ENCODE measurements at places on chromosomes 1 and 21. TPM values are rescaled to one million over a fixed set of nuclear protein-coding genes. Genes with fewer than 3 reads are reported as not detected.

KRTAP7-1 gene
- not detected for total RNA-seq

FAAH gene
- 17.9 TPM for total RNA-seq

OR2L3 gene
- not detected for total RNA-seq

KRTCAP2 gene
- total RNA-seq, result 107 TPM

HAO2 gene
- total RNA-seq, result not detected

DCDC2B gene
- not detected for total RNA-seq

C1orf210 gene
- total RNA-seq, result not detected

OR2T34 gene
- not detected for total RNA-seq

UBE2U gene
- not detected for total RNA-seq

SPATA1 gene
- total RNA-seq, result 0.82 TPM

RHEX gene
- not detected for total RNA-seq

PYHIN1 gene
- 0.83 TPM for total RNA-seq

ADCY10 gene
- not detected for total RNA-seq

DNA sequence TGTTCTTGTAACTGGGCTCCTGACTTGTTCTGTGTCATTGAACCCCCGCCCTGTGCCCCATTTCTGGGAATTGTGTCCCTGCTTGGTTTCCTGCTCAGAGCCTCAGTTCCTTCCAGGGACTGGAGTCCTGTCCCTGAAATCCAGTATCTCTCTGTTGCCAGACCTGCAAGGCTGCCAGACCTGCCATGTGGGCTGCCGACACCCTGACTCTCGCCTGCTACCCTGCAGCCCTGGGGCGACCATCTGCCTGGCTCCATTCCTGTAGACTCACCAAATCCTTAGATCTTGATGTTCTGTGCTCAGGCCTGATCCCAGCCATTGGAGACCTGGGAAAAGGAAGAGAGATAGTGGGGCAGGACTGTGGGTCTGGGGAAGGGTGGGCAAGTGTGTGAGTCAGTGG lies 383.3 kb upstream of the PROX1 start:
- DNase-seq, result no peak

GRCh38 chr1:110612060-110612745 lies 6.0 kb upstream of the KCNA2 start:
- no peak for DNase-seq

DNA sequence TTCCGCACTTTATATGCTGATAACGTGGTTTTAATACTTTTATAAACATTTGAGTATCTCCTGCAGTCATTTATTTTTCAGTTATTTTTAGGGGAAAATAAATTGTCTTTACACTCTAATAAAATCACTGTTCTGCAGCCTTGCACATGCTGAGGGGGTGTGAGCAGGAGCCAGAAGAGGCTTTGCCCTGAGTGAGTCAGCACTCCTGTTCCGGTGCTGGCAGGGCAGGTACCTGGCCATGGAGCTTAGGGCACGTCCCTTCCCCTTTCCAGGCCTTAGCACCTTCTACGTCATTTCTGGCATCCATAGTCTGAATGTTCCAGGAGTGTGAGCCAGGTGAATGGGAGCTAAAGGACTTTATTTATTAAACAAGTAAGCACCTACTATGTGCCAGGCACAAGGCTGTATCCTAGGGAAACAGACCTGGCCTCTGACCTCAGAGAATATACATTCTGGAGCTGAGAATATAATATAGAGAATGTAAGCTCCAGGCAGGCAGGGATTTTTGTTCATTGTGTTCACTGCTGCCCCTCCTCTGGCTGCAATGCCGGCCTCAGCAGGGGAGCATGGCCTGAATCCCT lies 402.9 kb downstream of the PTPRU start:
- no peak for DNase-seq

DNA sequence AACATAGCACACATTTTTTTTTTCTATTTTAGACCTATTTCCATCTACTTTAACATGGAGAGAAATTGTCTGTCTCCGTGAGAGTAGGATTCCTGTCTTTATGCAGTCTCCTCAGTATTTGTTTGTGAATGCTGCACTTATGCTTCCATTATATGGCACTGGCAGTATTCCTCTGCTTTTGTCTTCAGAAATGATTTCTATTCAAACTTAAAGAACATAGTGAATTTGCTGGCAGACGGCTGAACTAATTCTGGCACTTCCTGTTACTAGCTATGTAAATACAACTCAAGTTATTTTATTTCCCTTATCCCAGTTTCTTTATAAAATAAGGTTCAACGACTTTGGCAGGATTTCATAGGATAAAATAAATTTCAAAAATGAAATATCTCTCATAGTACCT lies 45.3 kb downstream of the KCTD3 start:
- DNase-seq, result no peak

GRCh38 chr1:22350171-22350923 lies 101.3 kb upstream of the ZBTB40 start:
- DNase-seq, result no peak

DNA sequence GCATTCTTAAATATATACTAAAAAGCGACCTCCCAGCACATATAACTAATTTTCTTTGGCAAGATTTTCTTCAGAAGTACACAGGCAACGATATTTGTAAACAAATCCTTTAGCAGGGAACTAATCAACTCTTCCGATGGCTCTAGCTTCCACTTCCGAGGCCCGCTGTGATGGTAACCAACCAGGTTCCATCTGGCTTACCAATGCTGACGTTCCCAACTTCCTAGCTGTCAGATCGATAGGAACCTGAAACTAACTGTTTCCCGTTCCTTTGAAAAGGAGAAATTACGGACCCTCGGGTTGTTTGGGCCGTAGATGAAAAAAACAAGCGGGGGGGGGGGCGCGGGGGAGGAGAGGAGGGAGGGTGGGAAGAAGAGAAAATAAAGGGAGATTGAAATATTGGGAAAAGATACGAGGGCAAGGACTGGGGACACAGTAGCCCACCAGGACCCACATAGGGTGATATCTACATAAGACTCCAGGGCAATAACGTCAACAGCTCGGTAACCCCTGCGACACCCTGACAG lies 513 bp downstream of the GTF2B start:
- DNase-seq, result no peak

- DNase-seq, result no peak
These were observed 287.5 kb downstream of the LRRIQ3 start for GRCh38 chr1:73910466-73910865.

DNA sequence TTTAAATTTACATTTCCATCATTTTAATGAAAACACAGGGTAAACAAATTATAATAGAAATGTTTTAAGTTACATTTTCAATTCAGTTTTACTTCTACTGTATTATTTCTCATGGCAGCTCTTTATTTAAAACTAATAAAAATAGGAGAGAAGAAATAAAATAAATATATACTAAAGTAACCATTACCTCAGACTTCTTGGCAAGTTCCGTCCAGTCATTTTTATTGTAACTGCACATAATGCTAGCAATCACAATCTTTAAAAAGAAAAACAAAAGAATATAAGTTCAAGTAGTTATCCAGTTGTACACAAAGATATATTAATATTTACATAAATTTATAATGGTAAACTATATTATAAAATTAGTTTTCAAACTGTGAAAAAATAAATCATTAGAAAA lies 538.6 kb downstream of the DPYD start:
- DNase-seq, result no peak

- peak; percentile 67 for DNase-seq
These were observed 1512.7 kb upstream of the TPTE start for GRCh38 chr21:9008636-9009035.

DNA sequence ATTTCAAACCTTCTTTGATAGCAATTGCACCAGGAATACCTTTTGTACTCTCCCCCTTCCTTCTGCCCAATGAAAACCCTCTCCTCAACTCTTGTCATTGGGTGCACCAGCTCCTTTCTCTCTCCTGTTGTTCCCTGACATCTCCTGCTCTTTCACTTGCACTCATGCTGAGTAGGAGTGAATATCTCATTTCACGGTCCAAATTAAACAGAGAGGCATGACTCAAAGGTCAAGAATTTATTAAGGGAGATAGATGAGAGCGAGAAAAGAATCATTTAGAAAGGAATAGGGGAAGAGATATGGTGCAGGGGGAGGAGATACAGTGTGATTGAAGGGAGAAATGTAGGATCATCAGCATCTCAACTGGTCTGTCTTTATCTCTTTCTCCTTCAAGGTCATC lies 22.1 kb downstream of the AIM2 start:
- DNase-seq, result no peak

DNA sequence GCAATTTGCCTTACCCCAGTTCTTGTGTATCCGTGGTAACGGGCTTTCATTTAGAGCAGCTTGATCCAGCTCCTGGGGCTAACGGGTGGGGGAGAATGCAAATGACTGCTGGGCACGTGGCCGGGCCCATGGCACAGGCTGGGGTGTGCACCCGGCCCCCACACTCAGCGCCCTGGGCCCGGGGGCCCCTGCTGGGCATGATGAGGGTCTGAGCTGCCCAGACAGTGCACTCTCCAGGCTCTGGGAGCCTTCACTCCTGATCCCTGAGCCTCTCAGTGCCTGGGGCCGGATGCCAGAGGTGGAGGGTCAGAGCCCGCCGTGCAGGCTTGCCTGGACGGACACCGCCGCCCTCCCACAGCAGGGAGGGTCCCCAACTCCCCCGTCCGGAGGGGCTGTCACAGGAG lies 20.1 kb upstream of the PEX10 start:
- no peak for DNase-seq

- no peak for DNase-seq
These were observed 204.6 kb upstream of the C21orf91 start for GRCh38 chr21:18023711-18024110.

GRCh38 chr1:16091296-16091695 lies 17.8 kb upstream of the FAM131C start:
- DNase-seq, result no peak

DNA sequence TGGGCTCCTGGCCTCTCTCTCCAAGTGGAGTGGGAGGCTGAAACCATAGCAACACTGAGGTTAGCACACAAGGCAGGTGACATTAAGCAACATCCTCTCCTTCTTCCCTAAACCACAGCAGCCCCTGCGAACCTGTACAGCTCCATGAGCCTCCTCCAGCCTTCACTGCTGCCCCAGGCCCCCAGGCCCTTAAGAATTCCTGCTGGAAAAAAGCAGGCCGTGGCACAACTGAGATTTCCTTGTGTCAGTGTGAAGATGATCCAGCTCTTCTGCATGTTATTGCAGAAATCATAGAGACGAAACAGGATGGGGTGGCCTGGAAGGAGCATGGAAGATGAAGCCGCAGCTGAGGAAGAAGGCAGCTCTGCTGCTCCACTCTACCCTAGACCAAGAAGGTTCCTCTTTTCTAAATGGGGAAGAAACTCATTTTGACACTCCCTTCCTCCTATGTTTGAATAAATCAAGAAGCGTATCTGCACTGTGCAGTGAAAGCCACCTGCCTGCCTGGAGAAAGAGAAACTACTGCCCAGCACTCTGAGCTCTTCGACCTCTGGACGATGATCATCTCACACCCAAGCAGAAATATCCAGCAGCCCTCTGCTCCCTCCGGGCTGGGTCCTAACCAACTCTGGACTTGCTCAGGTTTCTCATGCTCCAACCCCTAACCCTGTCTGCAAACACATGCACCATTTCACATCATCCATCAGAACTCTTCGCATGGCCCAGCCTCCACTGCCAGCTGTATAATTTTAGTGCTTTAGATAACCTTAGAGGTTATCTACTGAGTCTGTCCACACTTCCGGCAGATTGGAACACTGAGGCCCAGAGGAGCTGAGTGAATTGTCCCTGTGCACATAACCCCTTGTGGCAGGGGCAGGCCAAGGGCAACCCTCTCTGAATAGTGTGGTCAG lies 20.7 kb downstream of the SH3BP5L start:
- no peak for DNase-seq

GRCh38 chr1:10178597-10179405 lies 31.6 kb upstream of the KIF1B start:
- DNase-seq, result no peak

GRCh38 chr1:30616759-30617158 lies 106.6 kb downstream of the MATN1 start:
- no peak for DNase-seq

DNA sequence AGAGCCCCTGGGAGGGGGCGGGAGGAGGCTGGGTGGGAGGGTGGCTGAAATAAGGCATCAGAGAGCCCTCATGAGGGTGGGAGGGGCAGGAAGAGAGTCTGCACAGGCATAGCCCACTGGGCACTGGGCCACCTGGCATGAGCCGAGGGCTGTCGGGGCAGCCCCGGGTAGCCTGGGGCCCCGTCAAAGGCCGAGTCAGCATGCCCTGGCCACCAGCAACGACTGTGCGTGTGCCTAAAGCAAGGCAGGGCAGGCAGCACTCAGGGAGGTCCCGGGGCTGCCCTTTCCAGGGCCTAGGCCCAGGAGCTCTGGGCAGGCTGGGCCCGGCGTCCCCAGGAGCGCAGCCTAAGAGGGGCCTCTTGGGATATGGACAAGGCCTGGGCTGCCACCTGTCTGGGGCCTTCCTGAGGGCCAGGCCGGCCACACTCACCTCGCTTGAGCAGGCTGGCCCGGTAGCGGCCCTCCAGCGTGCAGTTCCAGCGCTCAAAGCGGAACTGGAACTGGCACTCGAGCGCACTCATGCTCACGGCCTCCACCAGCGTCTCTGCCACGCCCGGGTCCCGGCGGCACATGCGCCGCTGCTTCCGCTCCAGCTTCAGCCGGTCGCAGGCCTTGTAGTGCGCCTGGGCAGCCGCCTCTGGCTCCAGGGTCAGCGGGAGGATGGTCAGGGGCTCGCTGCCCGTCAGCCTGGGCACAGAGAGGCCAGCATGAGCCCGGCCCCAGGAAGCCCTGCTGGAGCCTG lies 22.7 kb downstream of the WNT9A start:
- no peak for DNase-seq

GRCh38 chr21:43189936-43190335 lies 21.1 kb downstream of the CRYAA start:
- DNase-seq, result peak; percentile 13

GRCh38 chr1:169048043-169048442 lies 58.4 kb upstream of the ATP1B1 start:
- DNase-seq, result no peak

DNA sequence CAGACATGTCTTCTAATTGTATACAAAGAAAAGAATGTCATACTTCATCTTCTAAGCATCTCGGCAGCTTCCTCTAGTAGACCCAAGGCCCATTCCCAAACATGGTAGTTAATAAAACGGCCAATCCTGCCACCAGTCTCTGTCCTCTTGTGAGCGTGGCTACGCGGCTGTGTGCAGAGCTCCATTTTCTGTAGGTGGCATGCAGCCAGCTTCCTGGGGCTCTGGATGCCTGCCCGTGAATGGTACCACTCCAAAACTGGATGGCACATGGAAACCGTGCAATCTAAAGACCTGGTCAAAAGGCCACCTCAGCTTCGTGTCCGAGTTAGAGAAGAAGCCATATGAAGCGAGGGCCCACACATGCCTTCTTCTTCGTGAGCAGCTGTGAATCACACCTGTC lies 110.7 kb downstream of the SIPA1L2 start:
- DNase-seq, result peak; percentile 73

- no peak for DNase-seq
These were observed 353.2 kb downstream of the PLPP3 start for GRCh38 chr1:56225964-56226815.

GRCh38 chr1:19208710-19209438 lies 1.2 kb downstream of the UBR4 start:
- no peak for DNase-seq

- no peak for DNase-seq
These were observed 9.9 kb upstream of the NCF2 start for GRCh38 chr1:183600136-183600535.

- DNase-seq, result no peak
These were observed 72.2 kb downstream of the CACHD1 start for GRCh38 chr1:64542118-64542517.

All from sigmoid colon (tissue), 7 donors.